Hepatocyte (in vitro differentiated cells): ENCODE measurements at places on chromosomes 11 and 22. TPM values are rescaled to one million over a fixed set of nuclear protein-coding genes. Genes with fewer than 3 reads are reported as not detected.

ART5 gene
- total RNA-seq: 2.3 and 6.3 TPM in 2 replicates

DNA sequence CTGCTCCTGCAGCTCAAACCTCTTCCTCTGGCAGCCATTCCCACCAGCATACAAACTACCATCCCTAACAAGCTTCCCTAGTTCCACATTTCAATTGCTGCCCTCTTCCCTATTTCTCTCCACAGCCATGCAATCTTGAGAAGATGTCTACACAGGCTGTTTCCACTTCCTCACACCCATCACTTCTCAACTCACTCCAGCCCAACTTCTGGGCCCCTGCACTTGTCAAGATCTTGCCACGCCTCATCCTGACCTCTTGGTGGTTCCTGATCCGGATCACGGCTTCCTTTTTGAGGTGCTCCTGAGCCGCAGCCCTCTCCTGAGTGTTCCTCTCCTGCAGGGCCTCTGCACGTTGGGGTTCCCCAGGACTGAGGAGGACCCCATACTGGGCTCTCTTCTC, 22.6 kb downstream of the RPL27A start:
- no peak overlapping the region for H3K4me3 ChIP-seq
- H3K27ac ChIP-seq: no peak overlapping the region
- no peaks in the 10 kb centered on the region for H3K27me3 ChIP-seq
- no peaks in the 10 kb centered on the region for H3K36me3 ChIP-seq
- no peak for DNase-seq
- H3K4me1 ChIP-seq: peaks cover 3% of the 10 kb centered on the region

GRCh38 chr11:128867277-128867676, at the start of gene KCNJ1:
Gene KCNJ1 (minus strand): TSS chr11:128867296. CDS start chr11:128840243, 27,053 bp downstream.
- H3K36me3 ChIP-seq: no peaks in the 10 kb centered on the region
- peaks cover 4% of the 10 kb centered on the region for H3K4me1 ChIP-seq
- no peak for DNase-seq
- no peak within 1 kb of the TSS for H3K4me3 ChIP-seq
- no peak within 1 kb of the TSS for H3K27ac ChIP-seq

OR6T1 gene
- total RNA-seq: not detected in 2 replicates

MICAL2 gene
- total RNA-seq: 55.6 and 56.0 TPM in 2 replicates

DNA sequence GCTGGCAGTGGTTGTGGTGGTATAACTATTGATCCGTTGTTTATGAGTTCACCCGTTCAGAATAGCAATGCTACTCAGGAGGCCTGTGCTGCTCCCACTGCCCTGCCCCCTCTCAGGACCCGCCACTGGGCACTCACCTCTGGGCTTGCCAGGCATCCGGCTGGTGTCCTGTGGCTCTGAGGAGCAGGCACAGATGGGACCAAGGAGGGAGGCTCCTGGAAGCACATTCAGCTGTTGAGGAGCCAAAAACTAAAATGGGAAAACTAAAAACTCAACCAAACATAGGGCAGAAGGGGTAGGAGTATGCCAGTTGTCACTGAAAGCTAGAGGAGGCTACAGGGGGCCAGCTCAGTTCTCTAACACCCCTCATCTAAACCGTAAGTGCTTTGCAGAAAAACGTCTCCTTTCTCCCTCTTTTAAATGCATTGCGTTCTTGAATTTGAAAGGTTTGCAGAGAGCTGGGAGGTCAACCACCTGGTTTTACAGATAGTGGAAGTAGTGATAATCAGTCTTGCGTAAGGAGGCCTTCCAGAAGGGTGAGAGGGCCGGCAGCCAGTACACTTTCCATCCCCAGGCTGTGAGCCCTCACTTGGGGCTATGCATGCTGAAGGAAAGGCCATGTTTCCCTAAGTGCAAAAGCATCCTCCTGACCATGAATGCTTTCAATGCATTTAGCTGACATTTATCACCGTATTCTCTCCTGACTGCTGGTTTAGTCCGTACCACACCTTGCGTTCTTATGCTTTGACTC, 547.4 kb downstream of the NTM start:
- peaks cover 11% of the 10 kb centered on the region for H3K27me3 ChIP-seq
- H3K27ac ChIP-seq: no peak overlapping the region
- DNase-seq: no peak
- no peak overlapping the region for H3K4me3 ChIP-seq
- no peaks in the 10 kb centered on the region for H3K36me3 ChIP-seq

DNA sequence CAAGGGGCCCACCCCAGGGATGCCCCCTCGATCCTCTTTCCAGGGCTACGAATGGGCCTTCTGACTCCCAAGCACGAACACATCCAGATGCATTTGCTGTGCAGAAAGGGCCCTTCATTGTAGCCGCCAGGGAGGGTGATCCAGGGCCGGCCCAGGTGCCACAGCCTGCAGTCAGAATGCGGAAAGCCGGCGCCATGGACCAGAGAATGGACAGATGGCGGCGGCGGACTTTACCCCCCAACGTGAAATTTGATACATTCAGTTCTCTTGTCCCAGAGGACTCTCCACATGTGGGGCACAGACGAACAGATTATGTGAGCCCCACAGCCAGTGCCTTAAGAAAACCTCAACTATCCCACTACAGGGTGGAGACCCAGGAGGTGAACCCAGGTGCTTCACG, 87.2 kb downstream of the KIAA1671 start:
- H3K27me3 ChIP-seq: no peaks in the 10 kb centered on the region
- H3K4me1 ChIP-seq: no peaks in the 10 kb centered on the region
- no peak overlapping the region for H3K4me3 ChIP-seq
- H3K27ac ChIP-seq: no peak overlapping the region

GRCh38 chr22:41301085-41302020, at the start of gene ZC3H7B:
Gene ZC3H7B (plus strand): TSS chr22:41301525. CDS start chr22:41320661, 19,136 bp downstream.
- peak; percentile 93 for DNase-seq
- peaks cover 19% of the 10 kb centered on the region for H3K4me1 ChIP-seq
- H3K27me3 ChIP-seq: no peaks in the 10 kb centered on the region

NXPE2 gene
- 0.07 and 0.52 TPM in 2 replicates for total RNA-seq

DNA sequence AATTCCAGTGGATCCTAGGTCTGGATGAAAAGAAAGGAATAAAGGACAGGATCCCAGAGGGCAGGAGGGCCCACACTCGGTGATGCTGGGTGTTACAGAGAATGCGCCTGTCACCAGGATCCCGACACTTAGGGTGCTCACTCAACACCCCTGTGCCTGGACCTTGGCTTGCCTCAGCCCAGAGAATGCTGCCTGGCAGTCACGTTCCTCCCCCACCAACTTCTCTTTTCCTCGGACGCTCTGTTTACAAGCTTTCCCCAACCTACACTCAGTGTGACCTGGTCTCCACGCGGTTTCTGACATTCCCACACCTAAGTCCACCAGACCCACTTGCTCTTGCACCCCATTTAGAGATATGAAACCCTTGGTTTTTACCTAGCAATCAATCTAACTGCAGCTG, 38.0 kb upstream of the ETS1 start:
- H3K27ac ChIP-seq: no peak overlapping the region
- no peaks in the 10 kb centered on the region for H3K27me3 ChIP-seq
- peaks cover 9% of the 10 kb centered on the region for H3K4me1 ChIP-seq
- DNase-seq: no peak
- H3K4me3 ChIP-seq: no peak overlapping the region

OR51E2 gene
- 0.28 and 0.30 TPM in 2 replicates for total RNA-seq

GRCh38 chr11:62547691-62548281, 1.2 kb upstream of the AHNAK start:
- peak overlapping the region; percentile 96 for H3K4me3 ChIP-seq
- H3K36me3 ChIP-seq: no peaks in the 10 kb centered on the region
- H3K27ac ChIP-seq: peak overlapping the region; percentile 99
- no peaks in the 10 kb centered on the region for H3K27me3 ChIP-seq

DNA sequence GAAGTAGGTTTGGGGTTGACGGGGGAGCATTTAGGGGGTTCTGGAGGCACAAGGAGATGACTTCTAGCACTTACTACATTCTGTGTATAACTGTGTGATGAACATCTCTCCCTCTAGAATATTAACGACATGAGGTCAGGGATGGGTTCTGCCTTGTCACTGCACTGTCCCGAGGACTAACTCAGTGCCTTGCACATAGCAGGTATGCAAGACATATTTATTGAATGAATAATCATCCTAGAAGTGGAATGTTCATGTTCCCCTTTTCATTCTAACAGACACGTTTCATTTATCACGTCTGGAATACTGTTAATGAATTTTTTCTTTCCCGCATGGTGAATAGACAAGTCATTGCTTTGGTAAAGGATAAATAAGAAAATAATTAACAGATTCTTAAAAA, 12.6 kb downstream of the SYT13 start:
- no peak for DNase-seq
- no peaks in the 10 kb centered on the region for H3K4me1 ChIP-seq
- H3K36me3 ChIP-seq: no peaks in the 10 kb centered on the region
- no peak overlapping the region for H3K4me3 ChIP-seq
- H3K27me3 ChIP-seq: peaks cover 6% of the 10 kb centered on the region

DNA sequence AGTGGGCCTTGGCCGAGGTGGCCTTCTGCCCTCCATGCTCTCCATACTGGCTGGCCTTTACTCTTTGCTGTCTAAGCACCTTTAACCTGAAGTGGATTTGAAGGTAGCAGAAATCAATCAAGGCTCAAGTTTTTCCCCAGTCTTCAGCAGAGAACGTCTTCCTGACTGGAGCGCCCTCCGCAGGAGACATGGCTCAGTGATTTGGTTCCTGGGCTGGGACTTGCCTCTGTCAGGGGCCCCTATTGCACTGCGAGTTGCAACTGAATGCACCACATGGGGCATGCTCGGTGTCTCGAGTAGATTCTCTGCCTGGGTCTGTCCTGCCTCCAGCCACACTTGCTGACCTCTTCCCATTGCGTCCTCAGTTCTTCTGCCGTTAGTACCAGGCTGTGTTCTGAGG, 79.6 kb downstream of the BMAL1 start:
- no peaks in the 10 kb centered on the region for H3K4me1 ChIP-seq
- no peak overlapping the region for H3K4me3 ChIP-seq
- no peak overlapping the region for H3K27ac ChIP-seq
- H3K36me3 ChIP-seq: no peaks in the 10 kb centered on the region
- no peaks in the 10 kb centered on the region for H3K27me3 ChIP-seq

CCDC116 gene
- 0.20 and 0.30 TPM in 2 replicates for total RNA-seq

DNA sequence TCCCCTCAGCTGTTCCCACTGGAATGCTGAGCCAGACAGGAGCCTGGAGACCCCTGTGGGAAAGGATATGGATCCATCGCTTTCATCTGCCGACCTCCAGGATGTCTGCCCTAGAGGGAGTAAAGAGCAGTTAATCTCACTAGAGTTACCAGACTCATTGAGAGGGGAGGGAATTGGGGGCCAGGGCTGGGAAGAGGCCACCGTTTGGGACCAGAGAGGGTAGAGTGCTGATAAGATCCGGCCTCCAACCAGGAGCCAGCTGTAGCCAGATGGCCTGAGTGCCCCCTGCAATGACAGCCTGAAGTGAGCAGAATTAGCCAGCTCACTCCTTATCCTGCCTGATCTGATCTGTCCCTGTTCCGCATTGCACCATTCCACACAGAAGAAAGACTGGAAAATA, 3.7 kb upstream of the APLNR start:
- no peak overlapping the region for H3K27ac ChIP-seq
- H3K27me3 ChIP-seq: no peaks in the 10 kb centered on the region
- no peaks in the 10 kb centered on the region for H3K4me1 ChIP-seq
- H3K36me3 ChIP-seq: no peaks in the 10 kb centered on the region
- no peak overlapping the region for H3K4me3 ChIP-seq

GRCh38 chr11:23988381-23989006, 508.4 kb upstream of the LUZP2 start:
- H3K27me3 ChIP-seq: no peaks in the 10 kb centered on the region
- no peak for DNase-seq
- H3K27ac ChIP-seq: no peak overlapping the region
- no peaks in the 10 kb centered on the region for H3K4me1 ChIP-seq
- no peak overlapping the region for H3K4me3 ChIP-seq

HBG2 gene
- not detected in 2 replicates for total RNA-seq

DNA sequence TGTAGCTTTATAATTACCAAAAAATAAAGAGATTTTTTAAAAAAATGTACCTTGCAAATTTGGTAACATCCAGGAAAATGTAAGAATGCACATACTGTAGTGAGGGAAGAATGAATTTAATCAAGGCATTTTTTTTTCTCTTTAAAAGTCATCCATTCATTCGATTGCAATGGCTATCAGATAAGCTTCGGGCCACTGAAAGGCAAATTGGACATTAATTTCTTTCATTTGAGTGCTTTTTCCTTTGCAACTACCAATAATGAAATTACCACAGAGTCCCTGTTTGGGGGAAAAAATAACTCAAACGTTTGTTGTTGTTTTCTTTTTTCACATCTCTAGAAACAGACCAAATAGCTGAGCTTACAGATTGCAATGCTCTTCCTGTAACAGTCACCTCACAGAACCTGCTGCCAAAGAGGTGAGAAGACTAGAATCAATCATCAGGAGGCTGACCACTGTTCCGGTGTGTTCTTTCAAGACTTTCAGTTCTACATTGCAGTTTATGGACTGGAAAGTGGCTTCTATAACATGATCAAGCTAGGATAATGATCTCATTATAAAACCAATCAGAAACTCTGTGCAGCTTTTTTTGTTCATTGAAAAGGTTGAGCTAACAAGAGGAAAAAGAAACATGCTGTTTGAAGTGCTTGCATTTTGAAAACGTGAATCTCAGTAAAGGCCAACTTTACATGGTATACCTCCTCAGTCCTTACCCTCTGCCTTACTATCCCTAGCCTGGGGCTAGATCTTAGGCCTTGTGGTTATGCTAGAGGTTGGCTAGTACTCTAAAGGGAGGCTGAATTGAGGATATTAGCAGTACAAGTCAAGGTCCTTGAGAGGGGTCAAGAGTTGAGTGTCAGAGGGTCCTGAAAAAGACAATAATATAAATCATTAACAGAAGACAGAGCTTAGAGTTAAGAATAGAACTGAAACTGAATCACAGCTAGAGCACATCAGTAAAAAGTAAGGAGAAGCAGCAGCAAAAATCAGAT, 1276.1 kb downstream of the LRRC4C start:
- DNase-seq: no peak
- no peaks in the 10 kb centered on the region for H3K36me3 ChIP-seq
- H3K4me1 ChIP-seq: no peaks in the 10 kb centered on the region
- H3K27me3 ChIP-seq: no peaks in the 10 kb centered on the region
- no peak overlapping the region for H3K4me3 ChIP-seq
- no peak overlapping the region for H3K27ac ChIP-seq

KRTAP5-10 gene
- total RNA-seq: not detected in 2 replicates

MS4A3 gene
- total RNA-seq: not detected in 2 replicates

TBCEL gene
- 16.7 and 19.3 TPM in 2 replicates for total RNA-seq

- H3K4me1 ChIP-seq: peaks cover 16% of the 10 kb centered on the region
- no peak overlapping the region for H3K27ac ChIP-seq
- no peak overlapping the region for H3K4me3 ChIP-seq
- H3K27me3 ChIP-seq: no peaks in the 10 kb centered on the region
- no peaks in the 10 kb centered on the region for H3K36me3 ChIP-seq
These were observed 6.3 kb downstream of the OR52K2 start for GRCh38 chr11:4455419-4455818.

- H3K27ac ChIP-seq: no peak overlapping the region
- H3K27me3 ChIP-seq: no peaks in the 10 kb centered on the region
- no peak overlapping the region for H3K4me3 ChIP-seq
- no peaks in the 10 kb centered on the region for H3K4me1 ChIP-seq
- H3K36me3 ChIP-seq: no peaks in the 10 kb centered on the region
- no peak for DNase-seq
These were observed 73.5 kb downstream of the KCNQ1 start for GRCh38 chr11:2518111-2518982.

GRCh38 chr11:17948296-17948695, 64.6 kb downstream of the SERGEF start:
- H3K27me3 ChIP-seq: no peaks in the 10 kb centered on the region
- H3K36me3 ChIP-seq: no peaks in the 10 kb centered on the region
- DNase-seq: no peak
- H3K4me1 ChIP-seq: no peaks in the 10 kb centered on the region
- H3K27ac ChIP-seq: no peak overlapping the region
